ENCODE measurements at places on chromosomes 7 and 10. TPM values are rescaled to one million over a fixed set of nuclear protein-coding genes. Genes with fewer than 3 reads are reported as not detected.

Gene CHAT
- total RNA-seq, result not detected

Gene MALRD1
- not detected for total RNA-seq

- DNase-seq, result no peak
These were observed 145.5 kb downstream of the TCF7L2 start for GRCh38 chr10:113095419-113096127.

DNA sequence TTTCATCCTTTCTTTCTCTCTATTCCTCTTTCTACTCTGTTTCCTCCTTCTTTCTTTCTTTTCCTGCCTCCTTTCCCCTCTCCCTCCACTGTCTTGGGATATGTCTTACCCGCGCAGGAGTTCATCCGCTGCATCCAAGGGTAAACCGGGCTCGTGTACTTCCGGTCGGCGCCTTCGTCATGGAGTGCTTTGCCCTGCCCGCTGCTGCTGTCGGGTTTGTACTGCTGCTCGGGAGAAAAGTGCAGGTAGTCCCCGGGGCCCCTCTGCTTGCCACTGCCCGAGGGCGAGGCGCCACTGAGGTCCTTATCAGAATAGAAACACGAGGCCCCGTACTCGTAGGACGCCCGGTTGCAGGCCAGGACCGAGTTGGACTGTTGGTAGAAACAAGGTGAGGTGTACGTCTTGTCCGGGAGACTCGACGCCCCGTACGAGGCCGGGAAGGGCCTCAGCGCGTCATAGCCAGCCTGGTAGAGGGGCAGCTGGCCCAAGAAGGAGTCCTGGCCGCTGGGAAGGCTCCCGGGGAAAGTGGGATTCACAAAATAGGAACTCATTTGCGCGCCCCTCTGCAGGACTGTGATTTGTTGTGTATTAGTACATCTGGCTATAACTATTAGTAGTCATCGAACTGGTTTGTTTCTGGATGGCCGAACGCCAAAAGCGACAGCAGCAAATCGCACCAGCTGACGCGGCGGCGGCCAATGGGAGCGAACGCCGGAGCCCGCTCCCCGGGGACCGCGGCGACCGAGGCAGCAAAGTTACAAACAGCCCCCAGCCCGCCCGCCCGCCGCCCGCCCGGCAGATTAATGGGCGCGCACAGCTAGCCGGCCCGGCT lies at the start of gene HOXA6:
Gene HOXA6 (minus strand): TSS at position 576 of the 832 bp plus-strand sequence. CDS start 25 bp downstream, at position 551.
- DNase-seq, result peak; percentile 81

- peak; percentile 14 for DNase-seq
These were observed 284.1 kb downstream of the ABCA13 start for GRCh38 chr7:48455363-48455762.

DNA sequence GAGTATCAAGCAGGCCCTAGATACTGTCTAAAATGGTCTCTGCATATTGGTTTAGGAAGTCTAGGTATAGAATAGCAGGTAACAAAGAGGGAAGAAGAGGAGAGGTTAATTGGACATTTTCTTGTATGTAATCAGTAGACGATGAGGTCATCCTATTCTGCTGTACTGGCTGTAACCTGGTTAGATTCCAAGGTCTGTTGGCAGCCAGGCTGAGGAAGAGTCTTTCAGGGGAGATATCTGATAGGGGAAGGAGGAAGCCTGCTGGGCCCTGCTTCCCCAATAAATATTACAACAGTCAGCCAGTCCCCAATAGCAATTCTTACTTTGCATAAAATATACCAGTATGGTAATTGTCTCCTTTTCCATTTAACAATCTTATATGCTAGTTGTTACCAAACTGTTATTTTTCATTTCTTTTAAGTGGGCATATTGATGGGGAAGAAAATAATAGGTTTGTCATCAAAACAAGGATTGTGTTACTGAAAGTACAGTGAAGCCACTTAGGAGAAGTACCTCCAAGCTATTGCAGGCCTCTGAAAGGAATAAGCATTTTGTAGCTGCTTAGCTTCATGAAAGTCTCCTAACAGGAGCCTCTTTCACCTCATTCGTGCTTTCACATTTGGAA lies 186.4 kb downstream of the LRRC4 start:
- no peak for DNase-seq

DNA sequence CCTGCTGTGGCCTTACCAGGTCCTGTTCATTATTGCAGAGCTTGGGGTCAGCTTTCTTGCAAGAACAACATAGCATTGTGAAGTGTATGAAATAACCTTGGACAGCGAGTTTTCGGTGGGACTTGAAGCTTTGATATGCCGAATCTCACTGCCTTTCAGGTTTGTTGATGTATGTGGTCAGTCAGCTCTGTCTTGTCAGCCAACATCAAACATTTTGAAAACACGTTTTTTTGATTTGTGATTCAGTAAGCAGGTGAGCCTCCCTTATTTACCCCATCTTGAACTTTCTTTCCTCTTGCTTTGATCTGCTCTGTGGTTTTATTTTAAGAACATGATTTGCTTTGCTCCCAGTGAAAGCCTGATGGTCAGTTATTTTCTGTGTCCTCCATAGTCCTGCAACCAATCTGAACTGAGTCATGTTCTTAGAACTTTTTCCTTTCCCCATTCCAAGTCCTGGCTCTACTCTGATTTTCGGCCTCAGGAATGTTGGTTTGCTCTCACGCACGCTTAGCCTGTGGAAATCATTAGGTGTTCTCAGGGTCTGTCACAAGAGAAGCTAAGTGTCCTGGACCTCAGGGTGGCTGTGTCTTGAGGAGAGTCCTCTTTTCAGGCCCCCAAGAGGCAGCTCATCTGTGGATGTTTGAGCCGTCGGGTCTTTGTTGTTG lies 8.7 kb downstream of the WBP1L start:
- DNase-seq, result no peak

DNA sequence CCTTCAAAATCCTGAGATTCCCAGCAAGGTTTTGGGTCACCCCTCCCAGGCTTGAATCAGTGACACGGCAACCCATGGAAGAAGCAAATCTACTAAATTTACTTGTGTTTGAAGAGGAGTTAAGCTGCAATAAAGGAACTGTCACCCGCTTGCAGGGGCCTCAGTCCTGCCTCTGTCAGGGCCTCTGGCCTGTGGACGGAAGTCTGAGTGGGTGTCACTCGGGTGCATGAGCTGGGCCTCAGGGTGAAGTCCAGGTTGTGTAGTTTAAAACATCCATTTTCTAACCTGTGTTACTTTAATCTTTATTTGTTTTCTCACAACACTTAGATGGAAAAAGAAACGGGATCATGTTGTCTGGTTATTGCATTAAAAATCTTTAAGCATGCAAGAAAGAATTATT lies 234.9 kb downstream of the ADARB2 start:
- no peak for DNase-seq

DNA sequence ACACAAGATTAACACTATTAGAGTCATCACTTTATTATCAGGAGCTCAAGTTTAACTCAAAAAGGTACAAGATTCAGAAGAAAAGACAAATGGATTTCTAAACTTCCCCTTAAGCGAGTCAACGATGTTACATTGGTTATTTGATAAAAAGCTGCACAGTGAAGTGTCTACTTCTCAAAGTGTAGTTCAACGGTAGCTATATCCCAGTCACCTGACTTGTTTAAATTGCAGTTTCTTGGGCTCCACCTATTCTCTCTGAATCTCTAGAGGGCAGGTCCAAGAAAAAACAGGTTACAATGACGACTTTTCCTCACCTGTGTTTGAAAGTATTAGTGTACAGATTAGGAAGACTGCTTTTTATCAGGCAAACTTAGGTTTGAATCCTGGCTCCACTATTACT lies 16.6 kb downstream of the MINDY3 start:
- DNase-seq, result no peak

DNA sequence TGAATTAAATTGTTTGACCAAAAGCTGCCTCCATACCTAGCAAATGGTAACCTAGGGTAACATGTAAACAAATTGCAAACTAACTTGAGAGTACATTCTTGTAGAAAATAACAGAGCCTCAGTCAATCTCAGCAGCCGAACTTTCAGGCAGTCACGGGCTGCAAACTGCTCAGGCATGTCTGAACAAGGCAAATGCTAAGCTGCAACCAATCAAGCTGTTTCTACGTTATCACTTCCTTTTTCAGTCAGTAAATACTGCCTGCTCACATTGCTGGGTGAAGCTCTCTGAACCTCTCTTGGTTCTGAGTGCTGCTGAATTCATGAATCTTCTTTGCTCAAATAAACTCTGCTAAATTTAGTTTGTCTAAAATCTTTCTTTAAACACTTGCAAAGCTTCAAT lies 1212.4 kb downstream of the SORCS1 start:
- no peak for DNase-seq

GRCh38 chr7:127895814-127896280 lies 135.4 kb downstream of the LRRC4 start:
- DNase-seq, result no peak

GRCh38 chr7:103990991-103991390 lies 1.5 kb upstream of the RELN start:
- DNase-seq, result no peak

DNA sequence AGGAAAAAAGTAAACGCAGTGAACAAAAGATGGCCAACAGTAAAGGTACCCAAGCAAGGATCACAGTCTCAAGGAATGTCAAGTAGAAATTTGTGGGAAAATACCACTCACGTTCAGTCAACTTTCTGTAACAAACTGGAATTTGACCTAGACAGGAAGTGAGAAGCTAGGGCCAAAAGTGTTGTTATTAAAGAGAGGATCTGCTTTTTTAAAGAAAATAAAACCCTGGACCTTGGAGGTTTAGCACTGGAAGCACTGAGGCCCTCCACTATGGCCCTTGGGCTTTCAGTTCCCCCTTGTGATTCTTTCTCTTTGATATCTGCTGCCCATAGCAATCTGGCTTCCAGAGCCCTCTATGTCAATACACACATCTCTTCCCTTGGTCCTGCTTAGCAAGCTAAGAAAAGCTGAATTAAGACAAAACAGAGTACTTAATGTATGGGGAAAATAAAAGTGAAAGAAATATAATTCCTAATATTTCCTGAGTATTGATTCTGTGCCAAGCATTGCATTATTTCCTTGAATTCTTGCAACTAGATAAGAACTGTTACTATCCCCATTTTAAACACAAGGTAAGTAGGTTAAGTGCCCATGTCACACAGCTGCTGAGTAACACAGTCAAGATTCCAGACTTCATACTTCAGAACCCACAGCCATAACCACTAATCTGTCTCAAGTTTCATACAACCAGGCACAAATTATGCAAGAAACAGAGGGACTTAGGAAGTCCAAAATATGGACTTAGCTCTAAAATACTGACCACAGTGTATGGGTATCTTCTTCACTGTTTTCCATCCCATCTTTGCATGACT lies 2.6 kb upstream of the ZNF438 start:
- no peak for DNase-seq

GRCh38 chr10:69757553-69758309 lies 44.0 kb upstream of the COL13A1 start:
- DNase-seq, result peak; percentile 21
